ENCODE measurements at places on chromosomes 13 and 19.

GRCh38 chr13:60258349-60258748 lies 94.6 kb upstream of the DIAPH3 start:
- DNase-seq, result no peak

GRCh38 chr13:21031594-21032275 lies 29.7 kb downstream of the LATS2 start:
- no peak for DNase-seq

GRCh38 chr13:40061466-40062450 lies 406.3 kb downstream of the COG6 start:
- DNase-seq, result no peak

GRCh38 chr19:1315470-1316166 lies 29.9 kb downstream of the EFNA2 start:
- DNase-seq, result no peak

DNA sequence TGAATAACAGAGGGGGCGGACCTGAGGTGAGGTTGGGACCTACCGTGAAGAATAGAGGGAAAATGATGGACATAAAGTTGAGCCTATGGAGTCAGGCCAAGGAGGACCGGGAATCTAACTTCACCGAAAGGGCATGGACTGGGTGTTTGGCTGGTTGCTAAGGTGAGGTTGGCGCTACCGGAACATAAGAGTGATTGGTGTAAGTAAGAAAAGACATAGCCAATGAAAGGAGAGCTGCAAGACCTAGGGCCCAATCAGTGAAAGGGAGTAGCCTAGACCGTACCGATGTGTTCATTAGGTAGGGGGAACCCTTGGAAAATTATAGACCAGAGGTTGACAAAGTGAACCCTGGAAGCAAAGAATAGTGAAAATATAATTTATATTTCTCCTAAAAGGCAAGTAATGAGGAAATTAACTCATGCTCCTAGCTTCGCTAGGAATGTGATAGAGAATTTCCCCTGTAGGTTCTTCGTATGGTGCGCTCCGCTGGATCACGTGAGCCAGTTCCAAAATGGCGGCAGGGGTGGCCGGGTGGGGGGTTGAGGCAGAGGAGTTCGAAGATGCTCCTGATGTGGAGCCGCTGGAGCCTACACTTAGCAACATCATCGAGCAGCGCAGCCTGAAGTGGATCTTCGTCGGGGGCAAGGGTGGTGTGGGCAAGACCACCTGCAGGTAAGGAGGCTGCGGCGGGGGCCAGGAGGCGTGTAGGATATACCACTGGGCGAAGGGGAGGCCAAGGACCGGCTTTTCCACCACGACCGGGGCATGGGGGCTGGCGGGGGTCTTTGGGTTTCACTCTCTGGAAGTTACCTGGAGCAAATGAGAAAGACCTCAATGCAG lies at the start of gene GET3:
Gene GET3, plus strand, starts transcription at position 503 of the 840 bp plus-strand sequence. Its CDS starts 9 bp downstream, at position 512.
- peak; percentile 99 for DNase-seq

DNA sequence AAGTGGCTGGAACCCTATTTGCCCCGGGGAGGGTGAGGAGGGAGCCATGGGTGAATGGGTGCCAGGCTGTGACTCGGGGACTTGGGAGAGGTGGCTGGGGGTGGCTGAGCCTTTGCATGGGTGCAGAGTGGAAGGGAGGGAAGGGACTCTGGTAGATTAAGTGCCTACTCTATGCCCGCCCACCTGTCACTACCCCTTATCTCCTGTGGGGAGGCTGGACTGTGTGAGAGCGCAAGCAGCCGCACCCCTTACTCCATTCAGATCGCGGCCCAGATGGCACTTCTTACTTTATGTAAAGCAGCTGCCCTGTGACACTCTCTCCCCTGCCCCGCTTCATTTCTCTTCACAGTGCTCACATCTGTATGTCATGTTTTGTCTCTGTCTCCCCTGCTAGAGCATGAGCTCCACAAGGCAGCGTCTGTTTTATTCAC lies 2.9 kb downstream of the KASH5 start:
- DNase-seq, result no peak

GRCh38 chr19:49189259-49189658 lies 31.7 kb downstream of the TRPM4 start:
- DNase-seq, result no peak

- no peak for DNase-seq
Measured at GRCh38 chr13:93476175-93476574, 249.6 kb downstream of the GPC6 start.

- peak; percentile 81 for DNase-seq
Measured at GRCh38 chr13:26698392-26699196, 62.0 kb downstream of the GPR12 start.
